ENCODE measurements at places on chromosomes 5 and 9.

DNA sequence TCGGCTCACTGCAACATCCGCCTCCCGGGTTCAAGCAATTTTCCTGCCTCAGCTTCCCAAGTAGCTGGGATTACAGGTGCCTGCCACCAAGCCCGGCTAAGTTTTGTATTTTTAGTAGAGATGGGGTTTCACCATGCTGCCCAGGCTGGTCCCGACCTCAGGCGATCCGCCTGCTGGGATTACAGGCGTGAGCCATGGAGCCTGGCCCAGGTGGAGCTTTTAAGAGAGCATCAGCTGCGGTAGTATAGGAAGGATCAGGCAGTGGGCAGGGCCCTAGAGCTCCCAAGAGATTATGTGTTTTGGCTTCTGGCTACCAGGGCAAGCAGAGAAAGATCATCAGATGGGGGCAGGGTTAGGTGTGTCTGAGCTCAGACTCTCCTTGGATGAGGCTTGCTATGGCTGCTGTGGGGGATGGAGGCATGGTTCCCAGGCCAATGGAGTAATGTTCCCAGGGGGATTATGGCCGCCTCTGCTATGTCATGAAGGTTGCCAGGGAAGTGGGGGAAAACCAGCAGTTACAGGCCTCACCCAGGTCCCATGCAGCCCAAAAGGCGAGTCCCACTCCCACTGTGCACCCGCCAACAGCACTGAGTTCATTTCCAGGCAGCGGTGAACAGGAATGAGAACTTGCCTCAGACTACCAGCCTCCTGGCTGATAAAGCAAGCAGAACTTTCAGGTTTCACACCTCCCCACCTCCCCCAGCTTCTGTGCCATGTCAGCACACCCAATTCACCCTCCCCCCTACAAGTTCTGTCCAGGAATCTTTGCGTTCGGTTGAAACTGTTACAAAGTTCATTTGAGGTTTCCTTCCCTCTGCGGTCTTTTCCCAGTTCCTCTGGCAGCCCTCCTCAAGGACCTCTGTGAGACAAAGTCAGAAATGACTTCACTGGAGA lies 507.6 kb downstream of the SPATA31D1 start:
- no peak for DNase-seq
- H3K4me3 ChIP-seq: no peak overlapping the region
- H3K27ac ChIP-seq: no peak overlapping the region

DNA sequence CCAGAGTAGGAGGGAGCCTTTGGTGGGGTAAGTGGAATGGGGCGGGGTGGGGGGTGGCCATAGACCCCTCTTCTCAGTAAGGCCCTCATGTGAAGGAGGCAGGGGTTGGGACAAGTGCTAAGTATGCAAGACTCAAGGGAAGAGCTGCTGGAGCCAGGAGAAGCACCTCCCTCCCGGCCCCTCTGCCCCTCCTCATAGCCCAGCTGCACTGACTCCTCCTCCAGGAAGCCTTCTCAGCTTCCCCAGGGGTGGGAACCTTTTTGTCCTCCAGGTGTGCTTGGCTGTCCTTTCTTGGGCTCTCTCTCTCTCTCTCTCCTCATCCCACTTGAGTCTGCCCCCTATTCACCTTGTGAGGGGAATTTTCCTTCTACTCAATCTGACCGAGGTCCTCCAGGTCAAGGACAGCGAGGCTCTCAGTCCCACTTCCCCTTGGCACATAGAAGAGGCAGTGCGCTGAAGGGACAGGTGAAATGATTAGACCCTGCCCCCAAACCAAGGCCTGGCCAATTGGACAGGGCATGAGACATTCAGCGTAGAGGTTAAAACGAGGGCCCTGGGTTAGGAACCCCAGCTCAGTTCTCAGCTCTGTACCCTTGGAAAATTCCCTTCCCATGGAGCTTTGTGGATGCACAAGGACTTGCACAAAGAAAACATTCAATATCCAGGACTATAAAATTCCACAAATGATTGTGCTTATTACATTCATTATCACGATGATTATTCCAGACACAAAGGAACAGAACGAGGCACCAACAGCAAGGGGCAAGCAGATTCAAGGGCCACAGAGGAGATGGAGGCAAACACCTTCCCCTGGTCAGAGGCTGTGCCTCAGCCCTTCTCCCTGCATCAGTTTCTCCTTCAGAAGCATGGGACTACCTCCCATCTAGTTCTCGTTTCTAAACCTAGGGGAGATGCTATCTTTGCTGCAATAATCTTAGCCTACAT lies 45.6 kb upstream of the IL17B start:
- no peaks in the 10 kb centered on the region for H3K27me3 ChIP-seq
- H3K4me1 ChIP-seq: peaks cover 5% of the 10 kb centered on the region
- H3K36me3 ChIP-seq: no peaks in the 10 kb centered on the region
- no peak overlapping the region for H3K4me3 ChIP-seq

GRCh38 chr5:3828761-3829160 lies 233.1 kb downstream of the IRX1 start:
- no peak overlapping the region for H3K4me3 ChIP-seq
- no peaks in the 10 kb centered on the region for H3K36me3 ChIP-seq
- no peak for DNase-seq
- H3K4me1 ChIP-seq: no peaks in the 10 kb centered on the region
- no peak overlapping the region for H3K27ac ChIP-seq

- H3K4me3 ChIP-seq: no peak overlapping the region
- H3K27me3 ChIP-seq: peaks cover 4% of the 10 kb centered on the region
- H3K36me3 ChIP-seq: no peaks in the 10 kb centered on the region
- H3K4me1 ChIP-seq: no peaks in the 10 kb centered on the region
- no peak overlapping the region for H3K27ac ChIP-seq
These were observed 73.3 kb upstream of the NREP start for GRCh38 chr5:111830333-111830732.

DNA sequence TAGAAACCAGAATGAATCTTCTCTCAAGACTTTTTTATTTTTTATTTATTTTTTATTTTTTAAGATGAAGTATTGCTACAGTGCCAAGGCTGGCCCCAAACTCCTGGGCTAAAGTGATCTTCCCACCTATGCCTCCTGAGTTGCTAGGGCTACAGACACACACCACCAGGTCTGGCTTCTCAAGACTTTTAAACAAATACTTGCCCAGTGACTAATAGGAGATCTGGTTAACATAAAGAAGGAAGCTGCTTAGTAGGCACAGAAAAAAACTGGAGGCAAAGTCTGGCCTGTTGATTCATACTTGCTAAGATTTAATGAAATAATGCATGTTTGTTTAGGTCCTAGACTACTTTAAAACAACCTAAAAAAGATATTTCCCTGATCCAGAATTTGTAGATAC lies 43.8 kb downstream of the SLC38A9 start:
- H3K4me3 ChIP-seq: no peak overlapping the region
- H3K27ac ChIP-seq: no peak overlapping the region
- peaks cover 12% of the 10 kb centered on the region for H3K36me3 ChIP-seq
- H3K27me3 ChIP-seq: peaks cover 1% of the 10 kb centered on the region

DNA sequence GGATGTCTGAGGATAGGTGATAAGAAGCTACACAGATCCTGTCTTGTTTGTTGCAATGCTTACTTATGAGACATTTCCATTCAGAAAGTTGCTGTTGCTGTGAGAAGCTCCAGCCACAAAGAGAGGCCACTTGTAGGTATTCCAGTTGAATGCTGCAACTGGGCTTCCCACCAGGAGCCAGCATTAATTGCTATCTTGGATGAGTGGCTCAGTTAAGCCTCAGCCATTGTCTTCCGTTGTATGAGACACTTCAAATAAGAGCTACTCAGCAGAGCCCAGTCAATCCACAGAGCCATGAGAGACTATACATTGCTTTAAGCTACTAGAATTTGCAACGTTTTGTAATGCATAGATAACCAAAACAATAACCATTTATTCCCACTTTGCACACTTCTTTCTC lies 104.3 kb upstream of the ARRDC3 start:
- peaks cover 2% of the 10 kb centered on the region for H3K4me1 ChIP-seq
- H3K36me3 ChIP-seq: no peaks in the 10 kb centered on the region
- no peak overlapping the region for H3K27ac ChIP-seq
- peaks cover 5% of the 10 kb centered on the region for H3K27me3 ChIP-seq
- no peak for DNase-seq

- no peaks in the 10 kb centered on the region for H3K36me3 ChIP-seq
- no peak for DNase-seq
- no peak overlapping the region for H3K27ac ChIP-seq
These were observed 277.9 kb upstream of the IRX2 start for GRCh38 chr5:3029396-3029795.

DNA sequence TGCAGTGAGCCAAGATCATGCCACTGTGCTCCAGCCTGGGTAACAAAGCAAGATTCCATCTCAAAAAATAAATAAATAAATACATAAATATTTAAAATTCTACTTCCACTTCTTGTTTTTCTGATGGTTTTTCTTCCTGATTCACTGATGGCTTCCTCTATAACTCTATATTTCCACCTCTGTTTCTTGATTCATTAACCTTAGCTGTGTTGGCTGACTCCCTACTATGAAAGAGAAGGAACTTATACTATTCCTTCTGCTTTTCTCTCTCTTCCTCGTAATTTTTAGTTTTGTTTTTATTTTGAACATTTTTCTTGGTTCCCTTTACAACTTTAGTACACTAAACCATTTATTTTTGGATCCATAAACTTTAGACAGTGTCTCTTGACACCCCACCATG lies 103.5 kb downstream of the MAMDC2 start:
- no peaks in the 10 kb centered on the region for H3K36me3 ChIP-seq
- H3K27me3 ChIP-seq: peaks cover 5% of the 10 kb centered on the region
- no peak overlapping the region for H3K4me3 ChIP-seq
- no peak for DNase-seq
- H3K4me1 ChIP-seq: no peaks in the 10 kb centered on the region
- no peak overlapping the region for H3K27ac ChIP-seq

DNA sequence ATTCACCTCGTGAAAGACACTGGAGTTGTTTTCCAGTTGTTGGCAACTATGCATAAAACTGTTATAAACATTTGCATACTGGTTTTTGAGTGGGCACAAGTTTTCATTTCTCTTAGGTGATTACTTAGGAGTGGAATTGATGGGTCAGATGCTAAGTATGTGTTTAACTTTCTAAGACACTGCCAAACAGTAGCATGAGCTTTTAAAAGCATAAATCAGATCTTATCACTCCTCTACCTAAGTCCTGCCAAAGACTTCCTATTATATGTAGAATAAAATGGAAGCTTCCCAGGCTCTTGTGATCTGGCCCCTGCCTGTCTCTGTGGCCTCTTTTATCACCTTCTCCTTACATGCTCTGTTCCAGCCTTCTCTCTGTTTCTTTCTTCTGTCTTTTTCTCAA lies 72.6 kb downstream of the SH3RF2 start:
- no peaks in the 10 kb centered on the region for H3K36me3 ChIP-seq
- no peak overlapping the region for H3K27ac ChIP-seq
- no peaks in the 10 kb centered on the region for H3K4me1 ChIP-seq
- H3K4me3 ChIP-seq: no peak overlapping the region
- H3K27me3 ChIP-seq: peaks cover 11% of the 10 kb centered on the region

GRCh38 chr9:135908754-135909204 lies 1.4 kb upstream of the CAMSAP1 start:
- peak overlapping the region; percentile 79 for H3K27ac ChIP-seq
- peaks cover 50% of the 10 kb centered on the region for H3K4me1 ChIP-seq
- H3K4me3 ChIP-seq: peak overlapping the region; percentile 85
- no peaks in the 10 kb centered on the region for H3K27me3 ChIP-seq
- no peak for DNase-seq

DNA sequence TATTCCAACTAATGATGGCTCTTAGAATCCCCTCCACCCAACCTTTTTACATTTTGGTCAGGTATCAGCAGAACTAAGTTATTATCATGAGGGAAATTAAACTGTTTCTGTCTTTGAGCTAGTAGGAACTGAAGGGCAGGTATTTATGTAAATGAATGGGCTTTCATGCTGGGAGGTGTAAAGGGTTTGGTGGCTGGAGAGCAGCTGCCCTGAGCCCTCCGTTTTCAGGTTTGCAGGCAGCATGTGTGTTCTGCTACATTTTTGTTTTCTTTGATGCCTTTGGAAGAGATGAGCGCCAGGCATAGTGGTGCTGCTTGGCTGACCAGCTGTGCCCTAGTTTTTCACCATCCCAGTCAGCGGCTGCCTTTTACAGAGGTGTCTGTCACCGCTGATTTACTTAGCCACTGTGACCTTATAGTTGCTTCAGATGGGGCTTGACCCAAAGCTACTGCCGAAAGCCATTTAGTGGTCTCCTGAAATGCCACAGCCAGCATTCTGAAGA lies 231.9 kb downstream of the MAST4 start:
- H3K27me3 ChIP-seq: no peaks in the 10 kb centered on the region
- peaks cover 91% of the 10 kb centered on the region for H3K4me1 ChIP-seq
- H3K4me3 ChIP-seq: peak overlapping the region; percentile 94
- H3K27ac ChIP-seq: peak overlapping the region; percentile 96

GRCh38 chr9:127390563-127390962 lies 6.4 kb upstream of the SLC2A8 start:
- H3K4me1 ChIP-seq: peaks cover 26% of the 10 kb centered on the region
- H3K36me3 ChIP-seq: no peaks in the 10 kb centered on the region

DNA sequence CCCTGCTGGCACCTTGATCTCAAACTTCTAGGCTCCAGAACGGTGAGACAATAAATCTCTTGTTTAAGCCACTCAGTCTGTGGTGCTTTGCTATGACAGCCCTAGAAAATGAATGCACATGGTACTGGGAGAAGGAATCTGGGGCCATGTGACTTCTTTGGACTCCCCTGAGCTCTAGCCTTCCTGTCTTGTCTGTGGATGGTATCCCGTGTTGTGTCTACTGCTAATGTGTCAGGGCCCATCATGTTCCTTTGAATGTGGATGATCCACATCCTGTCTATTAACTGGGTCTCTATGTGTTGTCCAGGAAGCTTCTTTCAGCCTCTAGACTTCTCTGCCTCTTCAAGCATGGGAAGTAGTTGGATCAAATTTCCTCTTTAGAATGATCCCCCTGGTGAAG lies 25.1 kb downstream of the IL7R start:
- peaks cover 51% of the 10 kb centered on the region for H3K36me3 ChIP-seq
- H3K4me3 ChIP-seq: no peak overlapping the region
- peaks cover 2% of the 10 kb centered on the region for H3K27me3 ChIP-seq
- DNase-seq: no peak
- H3K4me1 ChIP-seq: peaks cover 74% of the 10 kb centered on the region

DNA sequence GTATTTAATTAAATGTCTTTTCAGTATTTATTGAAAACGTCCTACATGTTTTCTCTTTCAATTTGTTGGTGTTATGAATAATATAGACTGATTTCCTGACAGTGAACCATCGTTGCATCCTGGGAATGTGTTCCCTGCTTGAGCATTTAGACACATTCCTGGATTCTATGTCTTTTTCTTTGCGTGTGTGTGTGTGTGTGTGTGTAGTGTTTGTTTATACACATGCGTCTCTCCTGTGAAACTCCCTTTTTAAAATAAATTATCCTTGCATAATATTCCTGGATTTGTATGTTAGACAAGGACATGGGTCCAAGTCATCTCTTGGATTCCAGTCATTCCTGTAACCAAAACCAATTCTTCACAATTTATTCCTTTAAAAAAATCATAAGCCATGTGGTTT lies 153.4 kb downstream of the HSPA4 start:
- H3K27me3 ChIP-seq: peaks cover 10% of the 10 kb centered on the region
- H3K36me3 ChIP-seq: no peaks in the 10 kb centered on the region
- H3K27ac ChIP-seq: no peak overlapping the region

GRCh38 chr9:120526534-120526933 lies 53.4 kb downstream of the CDK5RAP2 start:
- H3K27ac ChIP-seq: no peak overlapping the region
- no peaks in the 10 kb centered on the region for H3K27me3 ChIP-seq
- H3K4me3 ChIP-seq: no peak overlapping the region
- H3K4me1 ChIP-seq: no peaks in the 10 kb centered on the region

Data from activated T-helper 1 cell treated with anti-CD3 and anti-CD28 coated beads, Interleukin-12 subunit alpha, Interleukin-12 subunit beta, Interleukin-2, Interleukin-4 antibody, amounts not matched to agents 30 ng/mL and 10 ng/mL and 1 ng/mL, durations not matched to agents 14 hours and 24 hours and 36 hours (primary cell).